ENCODE measurements at places on chromosomes 3 and 15.

GRCh38 chr15:62163397-62164013, 1.6 kb downstream of the C2CD4B start:
- no peak for DNase-seq

DNA sequence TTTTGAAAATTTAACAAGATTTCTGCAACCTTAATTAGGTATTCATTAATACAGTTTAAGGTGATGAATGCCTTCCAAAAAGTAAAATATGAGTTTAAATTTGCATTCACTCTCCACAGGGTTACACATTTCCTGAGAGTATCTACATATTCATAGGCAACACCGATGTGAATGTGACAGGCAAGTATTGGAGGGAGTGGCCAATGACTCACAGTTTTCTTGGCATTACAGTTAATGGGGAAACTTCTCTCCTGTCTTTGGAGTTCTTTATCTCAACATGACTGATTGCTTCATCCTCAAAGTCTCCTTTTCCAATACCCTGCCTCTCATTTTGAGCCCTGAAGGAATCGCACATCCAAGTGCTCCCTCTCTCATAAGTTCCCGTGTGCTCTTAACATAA, 181.9 kb upstream of the CHL1 start:
- DNase-seq = peak; percentile 26

DNA sequence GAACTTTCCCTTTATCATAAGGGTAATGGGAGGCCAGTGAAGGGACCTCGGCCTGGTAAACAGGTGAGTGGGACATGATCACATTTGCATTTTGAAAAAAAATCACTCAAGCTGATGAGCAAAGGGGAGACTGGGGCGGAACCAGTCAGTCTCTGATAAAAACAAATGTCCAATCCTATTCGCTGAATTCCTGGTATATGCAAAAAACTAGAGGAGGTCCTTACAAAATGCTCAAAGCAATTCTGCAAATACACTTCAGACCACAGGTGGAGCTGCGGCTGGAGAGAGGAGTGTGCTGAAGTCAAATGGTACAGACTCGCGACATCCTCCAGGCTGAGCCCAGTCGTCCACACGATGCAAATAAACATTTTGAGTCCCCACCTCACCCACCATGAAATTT, 166.7 kb downstream of the FOXP1 start:
- DNase-seq = no peak

DNA sequence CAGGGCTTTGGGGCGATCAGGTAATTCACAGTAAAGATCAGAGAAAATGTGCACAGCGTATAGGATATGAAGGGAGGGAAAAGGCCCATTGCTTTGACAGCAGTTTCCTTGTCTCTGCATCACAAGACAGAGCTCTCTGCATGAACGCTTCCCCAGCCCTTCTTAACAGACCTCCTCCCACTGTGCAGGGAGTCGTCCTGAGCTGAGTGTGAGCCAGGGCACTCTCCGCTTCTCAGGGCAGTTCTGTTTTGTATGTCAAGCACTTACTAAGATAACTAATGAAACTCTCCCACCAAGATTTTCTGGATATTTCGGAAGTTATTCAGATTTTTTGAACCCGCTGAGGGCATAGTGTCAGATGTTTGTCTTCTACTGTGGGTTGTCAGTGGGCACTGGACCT, 105.8 kb upstream of the C15orf61 start:
- no peak for DNase-seq

DNA sequence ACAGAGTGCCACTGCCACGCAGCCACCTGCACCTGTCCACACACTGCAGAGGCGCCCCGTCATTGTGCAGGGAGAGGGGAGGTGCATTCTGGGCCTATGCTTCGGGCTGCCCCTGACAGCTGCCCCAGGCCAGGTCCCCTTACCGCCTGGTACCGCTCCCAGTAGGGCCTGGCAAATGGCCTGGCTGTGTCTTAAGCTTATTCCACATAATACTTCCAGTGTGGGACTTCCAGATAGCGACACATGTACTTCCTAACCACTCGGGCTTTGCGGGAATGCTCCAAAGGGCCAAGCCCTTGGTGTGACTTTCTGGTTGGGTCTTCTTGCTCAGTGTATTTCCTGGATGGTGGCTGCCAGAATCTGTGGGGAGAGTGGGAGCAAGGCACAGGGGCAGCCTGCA, 254.3 kb upstream of the CHRNA7 start:
- no peak for DNase-seq

DNA sequence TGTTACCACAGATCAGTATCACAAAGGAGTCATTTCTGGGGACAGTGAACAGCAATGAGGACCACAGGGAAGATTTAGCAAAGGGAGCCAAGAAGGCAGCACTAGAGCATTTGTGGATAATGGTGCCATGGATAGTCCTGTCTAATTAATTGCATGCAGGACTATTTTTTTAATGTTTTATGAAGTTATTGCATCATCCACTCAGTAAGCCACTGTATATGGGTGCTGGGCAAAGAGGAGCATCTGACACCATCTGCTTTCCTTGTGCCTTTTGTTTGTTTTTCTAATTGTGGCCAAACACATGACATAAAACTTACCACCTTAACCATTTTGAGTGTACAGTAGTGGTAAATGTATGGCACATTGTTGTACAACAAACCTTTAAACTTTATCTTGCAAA, 301.1 kb upstream of the LRRFIP2 start:
- no peak for DNase-seq

DNA sequence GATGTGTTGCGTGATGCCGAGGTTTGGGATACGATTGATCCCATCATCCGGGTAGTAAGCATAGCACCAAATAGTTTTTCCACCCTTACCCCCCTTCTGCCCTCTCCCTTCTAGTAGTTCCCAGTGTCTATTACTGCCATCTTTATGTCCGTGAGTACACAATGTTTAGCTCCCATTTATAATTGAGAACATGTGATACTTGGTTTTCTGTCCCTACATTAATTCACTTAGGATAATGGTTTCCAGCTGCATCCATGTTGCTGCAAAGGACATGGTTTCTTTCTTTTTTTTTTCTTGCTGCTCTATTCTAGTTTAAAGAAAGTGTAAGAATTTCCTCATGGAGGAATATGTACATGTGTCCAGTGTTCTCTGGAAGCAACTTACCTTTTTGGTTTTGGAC, 51.8 kb downstream of the NSUN3 start:
- DNase-seq = no peak

DNA sequence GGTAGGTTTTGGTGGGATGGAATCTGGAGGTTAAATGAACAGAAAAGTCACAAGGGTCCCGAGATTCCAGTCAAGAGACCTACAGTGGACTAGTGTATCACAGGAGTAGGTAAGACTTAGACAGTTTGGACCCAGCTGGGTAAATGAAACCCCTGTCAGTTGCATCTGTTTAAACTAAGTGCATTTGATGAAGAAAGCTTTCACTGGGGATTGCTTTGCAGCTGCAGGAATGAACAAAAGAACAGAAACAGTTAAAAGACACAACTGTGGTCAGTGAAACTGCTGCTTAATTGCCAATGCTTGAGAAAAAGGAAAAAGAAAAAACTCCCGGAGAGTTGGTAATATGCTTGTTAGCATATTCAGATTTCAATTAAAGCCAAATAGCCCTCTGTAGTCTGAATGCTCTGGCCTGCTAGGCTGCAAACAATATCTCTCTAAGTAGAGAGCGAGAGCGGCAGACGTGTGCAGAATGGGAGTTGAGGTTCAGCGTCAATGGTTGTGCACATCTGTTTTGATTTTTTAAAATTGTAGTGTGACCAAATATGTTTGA, 37.1 kb downstream of the OXNAD1 start:
- no peak for DNase-seq

DNA sequence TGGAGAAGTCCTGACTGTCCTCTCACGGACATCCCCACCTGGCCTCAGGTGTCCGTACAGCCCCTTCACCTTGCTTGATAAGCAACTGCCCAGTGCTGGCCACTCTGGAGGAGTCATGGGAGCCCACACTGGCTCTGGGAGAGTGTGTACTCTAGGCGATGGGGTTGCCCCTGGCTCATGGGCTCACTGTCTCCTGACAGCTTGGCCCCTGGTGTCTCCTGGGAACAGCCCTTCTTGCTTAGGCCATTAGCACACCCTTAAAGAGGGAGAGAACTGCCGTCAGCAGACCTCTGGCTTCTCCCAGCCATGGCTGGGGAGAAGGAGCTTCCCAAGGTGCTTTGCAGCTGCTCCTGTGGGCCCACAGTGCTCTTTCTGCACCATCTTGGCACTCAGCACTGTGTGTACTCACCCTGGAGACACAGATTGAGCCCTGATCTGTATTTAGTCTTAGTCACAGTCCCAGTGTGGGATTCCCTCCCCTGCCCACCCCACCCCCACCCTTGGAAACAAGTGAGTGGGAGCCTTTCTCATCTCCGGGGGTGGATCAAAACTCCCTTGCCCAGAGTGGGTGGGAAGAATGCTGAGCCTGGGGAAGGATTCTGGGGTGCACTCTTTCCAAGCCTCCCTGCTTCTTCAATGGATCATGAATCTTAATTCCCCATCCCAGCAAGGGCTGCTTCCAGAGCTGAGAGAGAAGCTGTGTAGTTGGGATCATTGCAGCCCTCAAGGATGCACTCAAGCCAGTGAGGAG, 83.5 kb upstream of the ADPGK start:
- DNase-seq = no peak

GRCh38 chr15:90035840-90036230, 34.7 kb downstream of the ZNF710 start:
- no peak for DNase-seq

DNA sequence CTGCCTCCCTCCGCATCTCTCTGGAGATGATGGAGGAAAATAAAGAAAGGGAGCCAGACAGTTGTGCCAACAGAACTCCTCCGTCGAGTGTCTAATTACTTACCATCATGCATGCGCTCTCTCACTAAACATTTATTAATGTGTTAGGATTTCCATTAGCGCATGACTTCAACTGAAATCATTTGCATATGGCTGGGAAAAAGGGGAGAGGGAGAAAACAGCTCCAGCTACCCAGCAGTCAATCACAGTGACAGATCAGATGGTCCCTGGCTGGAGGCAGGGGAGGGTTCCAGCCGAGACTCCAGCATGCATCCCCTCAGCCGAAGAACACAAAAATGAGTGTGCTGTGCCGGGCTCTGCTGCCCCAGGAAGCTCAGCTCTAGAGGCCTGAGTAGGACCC, 6.8 kb upstream of the RHO start:
- no peak for DNase-seq

- DNase-seq = no peak
Measured at GRCh38 chr15:45589256-45589655, 2.1 kb downstream of the BLOC1S6 start.

DNA sequence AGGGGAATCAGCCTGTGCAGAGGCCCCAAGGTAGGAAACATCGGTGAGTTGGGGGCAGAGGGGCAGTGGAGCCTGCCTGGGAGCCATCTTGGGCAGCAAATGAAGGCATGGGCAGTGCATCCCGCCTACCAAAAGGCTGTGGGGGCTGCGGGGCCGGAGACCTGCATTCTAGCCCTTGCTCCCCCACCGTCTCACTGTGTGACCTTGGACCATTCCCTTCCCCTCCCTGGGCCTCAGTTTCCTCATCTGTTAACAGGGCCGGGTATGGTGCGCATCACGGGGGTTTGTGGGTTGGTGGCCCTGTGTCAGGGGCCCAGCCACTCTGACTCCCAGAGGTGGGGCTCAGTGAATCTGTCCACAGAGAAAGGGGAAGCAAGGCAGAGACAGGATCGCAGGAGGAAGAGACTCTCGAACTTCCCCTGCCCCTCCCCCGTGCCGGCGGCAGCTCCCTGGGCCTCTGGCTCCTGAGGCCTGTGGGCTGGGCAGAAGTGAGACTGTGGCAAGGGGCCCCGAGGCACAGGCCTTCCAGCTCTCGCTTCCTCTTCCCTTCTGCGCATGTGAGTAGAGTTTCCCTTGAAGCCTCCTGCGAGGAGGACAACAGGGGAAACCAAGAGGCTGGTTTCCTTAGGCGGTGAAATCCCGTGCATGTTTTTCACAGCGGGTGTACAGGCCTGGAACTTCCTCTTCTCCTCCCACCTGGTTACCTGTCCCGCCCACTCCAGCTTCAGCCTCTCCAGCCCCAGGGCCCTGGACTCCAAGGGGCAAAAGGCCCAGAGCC, 42.9 kb downstream of the IDH2 start:
- no peak for DNase-seq

DNA sequence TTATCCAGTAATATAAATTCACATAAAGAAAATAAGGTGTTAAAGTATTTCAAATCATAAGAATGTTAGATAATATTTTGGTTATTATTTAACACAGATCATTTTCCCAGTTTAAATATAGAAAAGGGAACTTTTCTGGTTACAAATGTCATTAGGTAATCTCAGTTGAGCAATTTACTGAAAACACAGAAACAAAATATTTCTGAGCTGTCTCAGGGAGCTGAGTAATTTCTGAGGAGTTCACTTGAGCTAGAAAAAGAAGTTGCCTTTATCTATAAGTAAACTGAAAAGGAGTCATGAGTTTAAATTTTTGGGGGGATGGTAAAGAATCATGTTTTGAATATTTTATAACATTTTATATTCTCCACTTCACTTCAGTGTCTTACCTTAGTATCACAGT, 855.4 kb upstream of the ARPP21 start:
- no peak for DNase-seq

DNA sequence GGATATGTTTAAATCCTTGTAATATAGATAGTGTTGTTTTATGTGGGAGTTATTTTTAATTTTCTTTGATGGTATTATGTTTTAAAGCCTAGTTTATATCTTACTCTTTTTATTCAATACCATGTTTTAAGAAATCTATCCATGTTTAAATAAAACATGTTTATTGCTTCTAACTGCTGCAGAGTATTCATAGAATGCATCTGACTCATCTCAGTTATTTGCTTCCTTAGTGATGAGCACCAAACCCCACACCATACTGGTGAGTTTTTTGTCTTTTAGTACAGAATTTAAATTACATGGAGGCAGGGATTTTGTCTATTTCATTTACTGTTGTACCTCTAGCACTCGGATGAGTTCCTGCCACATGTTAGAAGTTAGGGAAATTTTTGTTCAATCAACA, 209.2 kb downstream of the NSUN3 start:
- no peak for DNase-seq

- DNase-seq = no peak
Measured at GRCh38 chr15:60840306-60840702, 361.4 kb upstream of the ICE2 start.

- no peak for DNase-seq
Measured at GRCh38 chr3:178388473-178388872, 147.8 kb upstream of the KCNMB2 start.
